ENCODE measurements at places on chromosomes 1 and 21. TPM values are rescaled to one million over a fixed set of nuclear protein-coding genes. Genes with fewer than 3 reads are reported as not detected.

DNA sequence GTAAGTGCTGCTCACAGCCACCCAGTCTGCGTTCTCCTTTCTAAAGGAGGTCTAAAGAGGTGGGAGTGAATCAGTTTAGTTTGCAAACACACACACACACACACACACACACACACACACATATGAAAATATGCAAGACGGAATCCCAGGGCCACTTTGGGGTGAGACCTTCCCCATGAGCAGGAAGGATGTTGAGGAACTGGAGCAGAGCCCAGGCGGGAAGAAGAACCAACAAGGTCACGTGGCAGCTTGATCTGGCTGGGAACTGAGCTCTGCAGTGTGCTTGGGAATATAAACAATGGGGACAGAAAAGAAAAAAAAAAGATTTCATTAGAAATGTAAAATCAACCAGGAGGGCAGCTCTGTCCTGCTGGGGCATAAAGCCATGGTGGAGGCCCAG is 32.6 kb downstream of the OR2G3 start:
- no peak for DNase-seq
- H3K4me1 ChIP-seq, result no peaks in the 10 kb centered on the region
- H3K36me3 ChIP-seq, result no peaks in the 10 kb centered on the region
- H3K4me3 ChIP-seq, result no peak overlapping the region
- no peaks in the 10 kb centered on the region for H3K27me3 ChIP-seq

DNA sequence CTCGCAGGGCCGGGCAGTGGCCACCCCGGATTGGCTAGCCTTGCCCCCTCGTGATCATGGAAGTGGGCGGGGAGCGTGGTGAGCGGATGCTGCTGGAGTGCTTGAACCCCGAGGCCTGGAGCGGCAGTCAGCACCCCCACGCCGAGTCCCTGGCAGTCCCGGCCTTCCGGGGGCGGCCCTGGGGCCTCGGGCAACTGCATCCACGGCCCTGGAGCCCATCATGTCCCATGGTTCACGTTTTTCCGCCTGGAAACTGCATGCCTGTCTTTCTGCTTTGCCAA is 45.6 kb downstream of the CDC7 start:
- no peaks in the 10 kb centered on the region for H3K36me3 ChIP-seq
- DNase-seq, result no peak
- no peak overlapping the region for H3K27ac ChIP-seq
- no peaks in the 10 kb centered on the region for H3K27me3 ChIP-seq
- H3K4me1 ChIP-seq, result no peaks in the 10 kb centered on the region

DNA sequence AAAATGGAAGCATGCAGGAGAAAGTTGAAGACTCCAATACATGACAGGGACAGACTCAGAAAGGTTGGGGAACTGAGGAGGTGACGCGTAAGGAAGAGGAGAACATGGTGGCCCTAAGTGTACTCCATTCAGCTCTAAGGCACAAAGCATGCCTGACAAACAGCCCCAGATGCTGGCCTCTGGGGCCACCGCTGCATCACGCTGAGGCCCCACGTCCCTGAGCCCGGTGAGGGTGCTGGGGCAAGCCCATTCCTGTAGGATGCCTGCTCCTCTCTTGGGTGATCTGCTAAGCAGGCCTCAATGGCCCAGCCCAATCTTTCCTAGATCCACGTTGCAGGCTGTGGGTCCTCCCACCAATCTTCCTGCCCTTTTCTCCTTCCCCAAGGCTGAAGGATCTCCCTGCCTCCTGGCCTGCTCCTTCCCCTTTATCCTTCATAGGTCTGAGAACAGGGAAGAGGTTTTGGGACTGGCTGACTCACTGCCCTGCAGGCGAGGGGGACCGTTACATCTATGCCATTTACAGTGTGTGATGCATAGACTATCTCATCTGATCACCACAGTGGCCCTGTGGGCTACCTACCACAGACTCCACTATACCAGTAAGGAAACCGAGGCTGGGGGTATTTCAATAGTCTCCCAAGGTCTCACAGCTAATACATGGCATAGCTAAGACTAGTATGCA is 16.8 kb upstream of the NID1 start:
- DNase-seq, result no peak
- peaks cover 17% of the 10 kb centered on the region for H3K4me1 ChIP-seq
- no peaks in the 10 kb centered on the region for H3K27me3 ChIP-seq
- H3K27ac ChIP-seq, result no peak overlapping the region
- no peak overlapping the region for H3K4me3 ChIP-seq
- no peaks in the 10 kb centered on the region for H3K36me3 ChIP-seq

DNA sequence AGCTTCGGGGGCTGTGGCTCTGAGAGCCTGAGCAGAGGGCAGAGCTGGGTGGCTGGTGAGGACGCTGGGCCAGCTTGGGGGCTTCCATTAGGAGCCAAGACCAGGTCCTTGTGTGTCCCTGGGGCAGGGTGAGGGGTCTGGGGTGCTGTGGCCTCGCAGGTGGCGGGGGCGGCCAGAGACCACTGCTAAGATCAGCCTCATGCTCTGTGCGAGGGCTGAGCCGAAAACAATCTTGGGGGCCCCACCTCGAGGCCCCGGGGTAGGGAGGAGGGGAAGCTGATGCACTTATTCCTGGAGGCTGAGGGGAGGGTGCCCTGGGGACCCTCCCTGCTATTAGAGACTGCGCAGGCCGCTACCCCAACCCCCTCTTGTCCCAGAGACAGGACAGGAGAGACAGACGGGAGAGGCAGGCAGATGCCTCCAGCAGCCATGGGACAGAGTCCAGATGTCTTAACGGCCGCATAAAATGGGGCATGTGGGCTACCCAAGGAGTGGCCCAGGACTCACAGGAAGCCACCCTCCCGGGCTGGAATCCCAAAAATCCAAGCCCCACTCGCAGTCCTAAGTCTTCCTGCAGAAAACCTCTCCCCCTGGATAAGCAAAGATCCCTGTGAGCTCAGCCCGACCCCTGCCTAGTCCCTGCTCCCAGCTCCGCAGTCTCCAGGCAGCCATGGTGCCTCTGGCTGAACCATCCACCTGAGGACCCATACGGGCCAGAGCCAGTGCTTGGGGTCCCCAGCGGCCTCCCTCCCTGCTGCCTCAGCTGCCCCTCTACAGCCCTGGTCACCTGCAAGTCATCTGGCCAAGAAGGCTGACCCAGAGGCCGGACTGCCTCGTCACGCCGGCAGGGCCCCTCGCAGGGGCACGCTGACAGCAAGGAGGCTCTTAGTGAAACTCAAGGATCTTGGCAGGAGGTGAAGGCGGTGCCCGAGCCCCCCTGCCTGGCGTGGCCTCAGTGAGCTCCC is 43.6 kb upstream of the COL18A1 start:
- DNase-seq, result no peak
- H3K4me1 ChIP-seq, result peaks cover 13% of the 10 kb centered on the region
- H3K36me3 ChIP-seq, result no peaks in the 10 kb centered on the region
- no peak overlapping the region for H3K27ac ChIP-seq
- no peak overlapping the region for H3K4me3 ChIP-seq

- DNase-seq, result peak; percentile 58
- H3K27ac ChIP-seq, result no peak within 1 kb of the TSS
- peaks cover 7% of the 10 kb centered on the region for H3K27me3 ChIP-seq
- H3K4me1 ChIP-seq, result peaks cover 11% of the 10 kb centered on the region
Observed at GRCh38 chr1:39671793-39672550, at the start of gene NT5C1A. Gene NT5C1A (minus strand): TSS chr1:39672107. CDS start chr1:39672038, 69 bp downstream.

DNA sequence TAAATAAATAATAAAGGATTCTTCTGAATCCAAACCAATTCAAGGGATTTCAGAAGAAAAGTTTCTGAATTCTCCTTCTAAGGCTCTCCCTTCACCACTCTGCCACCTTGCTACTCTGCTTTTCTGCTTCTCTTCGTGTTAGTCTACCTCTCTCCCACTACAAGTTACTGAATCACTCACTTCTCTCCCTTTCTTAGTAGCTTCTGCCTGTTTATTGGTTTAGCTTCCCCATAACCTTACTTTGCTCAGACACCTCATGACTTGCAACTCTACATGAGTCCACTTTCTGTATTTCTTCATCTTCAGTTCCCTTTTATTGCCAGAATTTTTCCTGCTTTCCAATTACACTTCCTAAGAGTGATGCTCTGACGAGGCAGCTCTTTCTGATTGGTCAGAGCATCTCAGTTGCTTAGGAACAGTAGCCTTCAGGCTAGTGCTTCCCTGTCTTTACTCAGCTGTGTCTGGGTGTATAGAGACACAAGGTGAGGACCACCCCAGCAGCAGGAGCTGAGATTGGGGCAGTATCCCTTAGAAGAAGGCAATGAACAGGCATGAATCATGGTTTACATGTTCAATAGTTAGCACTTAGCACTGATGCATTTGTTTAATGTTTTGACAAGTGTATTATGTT is 144.6 kb downstream of the SLC30A10 start:
- H3K36me3 ChIP-seq, result no peaks in the 10 kb centered on the region
- H3K4me1 ChIP-seq, result no peaks in the 10 kb centered on the region
- H3K27me3 ChIP-seq, result no peaks in the 10 kb centered on the region
- no peak overlapping the region for H3K27ac ChIP-seq

GRCh38 chr21:36474591-36474990 is 5.3 kb downstream of the CLDN14 start:
- H3K27me3 ChIP-seq, result no peaks in the 10 kb centered on the region
- no peak overlapping the region for H3K27ac ChIP-seq
- no peaks in the 10 kb centered on the region for H3K36me3 ChIP-seq
- no peak overlapping the region for H3K4me3 ChIP-seq
- no peak for DNase-seq
- H3K4me1 ChIP-seq, result no peaks in the 10 kb centered on the region

- DNase-seq, result no peak
- no peak overlapping the region for H3K4me3 ChIP-seq
- H3K27ac ChIP-seq, result no peak overlapping the region
- no peaks in the 10 kb centered on the region for H3K36me3 ChIP-seq
- no peaks in the 10 kb centered on the region for H3K27me3 ChIP-seq
Observed at GRCh38 chr1:219331424-219331823, 157.7 kb downstream of the LYPLAL1 start.

DNA sequence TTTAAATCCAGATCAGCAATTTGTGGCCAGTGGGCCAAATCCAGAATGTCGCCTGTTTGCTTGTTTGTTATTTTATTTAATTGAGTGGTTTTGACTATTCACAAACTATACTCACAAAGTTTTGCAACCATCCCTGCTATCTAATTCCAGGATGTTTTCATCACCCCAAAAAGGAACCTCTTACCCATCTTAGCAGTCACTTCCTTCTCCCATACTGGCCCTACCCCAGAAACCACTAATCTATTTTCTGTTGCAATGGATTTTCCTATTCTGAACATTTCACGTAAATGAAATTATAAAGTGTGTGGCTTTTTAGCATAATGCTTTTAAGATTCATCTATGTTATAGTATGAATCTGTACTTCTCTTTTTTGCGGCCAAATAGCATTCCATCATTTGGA is 41.3 kb downstream of the WDTC1 start:
- no peak overlapping the region for H3K27ac ChIP-seq
- no peak overlapping the region for H3K4me3 ChIP-seq
- H3K27me3 ChIP-seq, result no peaks in the 10 kb centered on the region
- no peak for DNase-seq
- H3K36me3 ChIP-seq, result no peaks in the 10 kb centered on the region

- H3K27me3 ChIP-seq, result no peaks in the 10 kb centered on the region
- H3K4me1 ChIP-seq, result peaks cover 24% of the 10 kb centered on the region
- peak; percentile 2 for DNase-seq
- no peaks in the 10 kb centered on the region for H3K36me3 ChIP-seq
Observed at GRCh38 chr1:93692451-93692861, 10.8 kb upstream of the BCAR3 start.

DNA sequence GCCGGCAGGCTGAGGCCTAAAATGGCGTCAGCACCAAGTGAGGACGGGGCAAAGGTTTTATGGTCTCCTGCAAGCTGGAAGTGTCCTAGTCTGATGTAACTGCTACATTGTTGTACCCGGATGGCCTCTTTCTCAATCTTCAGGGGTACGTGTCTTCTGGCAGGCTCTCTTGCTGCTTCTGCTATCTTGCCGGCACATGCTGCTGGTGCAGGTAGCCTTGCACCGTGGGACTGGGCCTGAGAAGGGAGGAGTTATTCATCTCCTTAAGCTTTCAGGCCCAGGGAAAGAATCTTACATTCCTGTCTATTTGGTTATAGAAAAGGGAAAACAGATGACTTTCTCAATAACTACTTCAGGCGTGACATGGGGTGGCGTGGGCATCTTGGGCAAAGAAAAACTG is 72.2 kb downstream of the ZNF678 start:
- no peak for DNase-seq
- no peaks in the 10 kb centered on the region for H3K27me3 ChIP-seq
- H3K36me3 ChIP-seq, result no peaks in the 10 kb centered on the region
- no peak overlapping the region for H3K27ac ChIP-seq
- no peaks in the 10 kb centered on the region for H3K4me1 ChIP-seq

DNA sequence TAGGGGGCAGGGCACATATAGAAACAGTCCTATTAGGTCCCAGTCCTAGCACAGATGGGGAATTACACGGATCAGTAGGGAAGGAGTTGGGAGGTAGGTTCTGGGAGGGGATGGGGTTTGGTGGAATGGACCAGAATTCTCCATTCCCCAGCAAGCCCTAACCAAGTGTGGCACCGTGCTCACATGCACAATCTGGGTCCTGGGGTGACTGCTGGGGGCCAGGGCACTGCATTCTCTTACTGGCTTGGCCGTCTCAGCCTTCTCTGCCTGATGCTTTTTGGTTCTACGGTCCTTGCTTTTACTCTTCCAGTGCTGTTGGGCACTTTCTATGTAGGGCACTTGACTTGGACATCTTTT is 53.9 kb downstream of the NENF start:
- no peak overlapping the region for H3K27ac ChIP-seq
- no peaks in the 10 kb centered on the region for H3K4me1 ChIP-seq
- H3K4me3 ChIP-seq, result no peak overlapping the region
- no peaks in the 10 kb centered on the region for H3K36me3 ChIP-seq
- no peaks in the 10 kb centered on the region for H3K27me3 ChIP-seq

- DNase-seq, result no peak
- H3K36me3 ChIP-seq, result no peaks in the 10 kb centered on the region
- H3K4me1 ChIP-seq, result no peaks in the 10 kb centered on the region
- no peak overlapping the region for H3K27ac ChIP-seq
- no peak overlapping the region for H3K4me3 ChIP-seq
Observed at GRCh38 chr1:153306303-153307220, 6.2 kb downstream of the PGLYRP3 start.

DNA sequence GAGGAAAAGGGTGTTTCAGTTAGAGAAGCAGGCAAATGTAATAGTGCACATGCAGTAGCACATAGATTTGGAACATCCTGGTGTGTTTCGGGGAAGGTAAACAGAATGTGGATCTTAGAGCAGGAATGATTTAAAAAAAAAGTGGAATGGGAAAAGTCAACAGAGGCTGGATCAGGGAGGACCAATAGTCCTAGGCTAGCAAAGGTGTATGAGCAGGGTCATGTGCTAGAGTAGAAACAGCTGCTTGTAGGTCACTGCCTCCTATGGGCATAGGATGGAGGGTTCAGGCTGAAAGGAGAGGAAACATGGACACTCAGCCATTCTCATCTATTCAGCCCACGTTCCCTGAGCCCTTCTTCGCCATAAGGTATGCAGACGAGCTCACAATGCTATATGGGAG is 3.7 kb upstream of the KPNA6 start:
- H3K27ac ChIP-seq, result no peak overlapping the region
- no peaks in the 10 kb centered on the region for H3K36me3 ChIP-seq
- DNase-seq, result no peak
- H3K4me1 ChIP-seq, result peaks cover 4% of the 10 kb centered on the region

GRCh38 chr1:36457691-36458090 is 6.5 kb downstream of the MRPS15 start:
- no peak for DNase-seq
- no peaks in the 10 kb centered on the region for H3K27me3 ChIP-seq
- no peaks in the 10 kb centered on the region for H3K4me1 ChIP-seq
- H3K36me3 ChIP-seq, result peaks cover 64% of the 10 kb centered on the region

The OR2T4 gene
- total RNA-seq, result not detected

The EVA1C gene
- total RNA-seq, result 6.3 TPM

The UMODL1 gene
- not detected for total RNA-seq

The SLC19A1 gene
- 21.1 TPM for total RNA-seq

The ZBTB40 gene
- 26.8 TPM for total RNA-seq

The RGS7 gene
- total RNA-seq, result 1.6 TPM

All from adrenal gland (tissue), 19 donors.